ENCODE measurements at places on chromosomes 11 and 22.
A peak's percentile ranks its signal among the peaks of the same experiment; 100 is the strongest.

- DNase-seq = no peak
Measured at GRCh38 chr11:115912484-115912945, 408.3 kb upstream of the CADM1 start.

DNA sequence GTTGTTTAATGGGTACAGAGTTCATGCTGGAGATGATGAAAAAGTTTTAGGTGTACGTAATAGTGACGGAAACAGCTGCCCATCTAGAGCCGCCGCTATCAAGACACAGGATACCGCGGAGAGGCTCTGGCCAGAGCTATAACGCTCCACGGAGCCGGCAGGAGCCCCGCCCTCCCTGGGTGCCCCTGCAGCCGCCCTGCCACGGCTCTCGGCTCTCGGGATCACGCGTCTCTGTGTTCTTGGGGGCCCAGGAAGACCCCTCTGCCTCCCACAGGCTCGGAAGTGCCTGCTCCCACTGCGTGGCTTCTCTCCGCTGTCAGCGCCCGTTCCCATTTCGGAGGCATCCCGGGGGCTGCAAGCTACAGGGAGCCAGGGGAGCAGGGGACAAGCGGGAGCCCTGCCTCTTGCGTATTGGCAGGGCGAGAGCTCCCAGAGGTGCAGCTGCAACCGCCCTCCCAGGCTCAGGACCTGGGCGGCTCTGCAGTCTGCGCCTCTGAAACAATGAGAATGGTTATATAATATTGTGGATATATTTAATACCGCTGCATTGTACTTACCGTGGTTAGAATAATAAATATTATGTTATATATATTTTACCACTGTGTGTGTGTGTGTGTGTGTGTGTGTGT is 13.7 kb downstream of the GLYATL2 start:
- no peak for DNase-seq

- DNase-seq = no peak
Measured at GRCh38 chr11:96311120-96311568, 31.9 kb downstream of the MAML2 start.

DNA sequence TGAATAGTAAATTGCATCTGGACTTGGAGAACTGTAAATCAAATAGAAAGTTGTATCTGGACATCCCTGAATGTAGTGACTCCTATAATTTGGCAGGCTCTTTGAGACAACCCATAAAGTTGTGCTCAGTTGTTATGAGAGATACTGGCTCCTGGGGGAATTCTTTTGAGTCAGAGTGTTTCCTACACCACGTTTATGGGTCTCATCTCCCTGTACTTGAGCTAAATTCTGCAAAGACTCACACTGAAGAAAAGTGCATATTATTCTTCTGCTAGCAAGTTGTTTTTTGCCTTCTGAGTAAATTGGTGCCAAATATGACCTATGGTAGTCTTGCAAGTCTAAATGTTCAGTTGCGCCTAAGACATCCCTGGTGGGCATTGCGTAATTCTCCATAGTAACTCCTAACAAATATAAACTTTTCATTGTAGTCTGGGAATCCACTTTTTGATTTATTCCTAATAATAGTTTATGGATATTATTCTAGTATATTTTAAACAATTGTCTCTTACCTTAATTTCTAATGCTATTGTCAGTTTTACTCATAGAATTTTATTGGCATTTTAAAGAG is 5.0 kb downstream of the ZNF215 start:
- DNase-seq = no peak

GRCh38 chr11:57424792-57425564 is 1.9 kb downstream of the SLC43A3 start:
- DNase-seq = peak; percentile 89

DNA sequence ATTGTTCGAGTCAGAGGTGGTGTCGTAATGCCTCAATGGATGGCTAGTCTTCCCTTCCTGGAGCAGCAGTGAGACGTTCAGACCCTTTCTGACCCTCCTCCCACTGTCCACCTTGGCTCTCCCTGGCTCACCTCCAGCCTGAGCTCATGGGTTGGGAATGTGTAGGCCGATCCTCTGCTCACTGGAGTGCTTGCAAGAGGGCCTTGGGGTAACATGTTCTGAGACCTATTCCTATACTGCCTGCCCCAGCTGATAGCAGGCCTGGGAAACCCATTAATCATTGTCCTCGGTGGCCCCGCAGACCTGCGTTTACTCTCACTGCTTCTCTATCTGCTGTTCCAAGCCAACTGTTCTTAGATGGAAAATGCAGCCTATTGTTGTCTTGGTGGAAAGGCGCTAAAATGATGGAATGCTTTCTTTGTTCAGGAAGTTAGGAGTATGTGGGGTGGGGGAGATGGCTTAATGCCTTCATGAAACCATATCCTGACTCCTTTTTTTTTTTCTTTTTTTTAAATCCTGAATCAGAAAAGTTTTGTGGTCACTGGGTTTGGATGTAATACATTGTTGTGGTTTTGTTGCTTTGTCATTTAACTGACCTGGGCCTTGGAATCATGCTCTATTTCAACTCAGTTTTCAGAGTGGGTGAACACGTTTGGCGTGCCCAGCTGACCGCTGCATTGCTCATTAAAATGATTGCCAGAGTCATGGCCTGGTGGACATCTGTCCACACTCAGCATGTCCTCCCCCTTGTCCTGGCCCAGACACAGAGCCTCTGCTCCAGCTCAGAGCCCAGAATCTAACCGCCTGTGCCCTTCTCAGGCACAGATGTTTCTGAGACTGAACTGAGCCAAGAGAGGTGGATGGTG is 72.5 kb downstream of the MICAL2 start:
- DNase-seq = no peak

DNA sequence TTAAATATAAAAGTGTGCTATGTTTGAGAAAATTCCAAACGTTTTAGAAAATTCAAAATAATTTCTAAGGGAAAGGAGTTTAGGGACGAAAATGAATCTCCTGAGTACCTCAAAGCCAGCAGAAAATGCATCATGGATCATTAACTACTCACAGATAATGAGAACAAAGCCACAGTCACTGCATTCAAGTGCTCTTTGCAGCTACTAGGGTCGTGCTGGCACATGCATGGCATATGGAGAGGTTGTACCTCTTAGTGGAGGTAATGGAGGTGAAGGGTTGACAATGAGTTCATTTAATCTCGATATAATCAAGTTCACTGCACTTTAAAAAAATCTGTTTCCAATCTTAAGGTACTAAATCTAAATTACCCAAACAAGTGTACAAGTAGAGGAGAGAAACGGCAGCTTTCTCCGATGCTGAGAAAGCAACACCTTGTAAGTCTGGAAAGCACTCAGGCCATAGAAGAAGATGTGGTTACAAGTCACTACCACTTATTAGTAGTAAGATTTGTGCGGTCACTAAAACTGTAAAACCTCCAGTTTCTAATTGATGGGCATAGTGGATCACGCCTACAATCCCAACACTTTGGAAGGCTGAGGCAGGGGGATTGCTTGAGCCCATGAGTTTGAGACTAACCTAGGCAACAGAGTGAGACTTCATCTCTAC is 261.1 kb upstream of the ANO3 start:
- DNase-seq = no peak

DNA sequence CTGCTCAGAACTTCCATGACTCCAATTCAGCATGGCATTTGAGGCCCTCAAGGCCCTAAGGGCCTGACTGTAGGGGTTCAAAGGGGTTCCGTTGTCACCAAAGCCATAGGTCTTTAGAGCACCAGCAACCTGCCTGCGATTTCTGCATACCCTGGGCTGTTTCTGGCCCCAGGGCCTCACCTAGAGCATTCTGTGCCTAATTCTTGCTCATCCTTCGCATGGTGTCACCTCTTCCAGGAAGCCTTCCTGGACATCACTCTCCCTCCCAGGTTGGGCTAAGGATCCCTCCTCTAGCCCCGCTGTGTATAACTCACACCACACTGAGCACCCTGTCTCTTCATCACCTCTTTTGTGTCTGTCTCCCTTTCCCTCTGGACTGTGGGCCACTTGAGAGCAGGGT is 194.3 kb downstream of the CEP164 start:
- DNase-seq = no peak

DNA sequence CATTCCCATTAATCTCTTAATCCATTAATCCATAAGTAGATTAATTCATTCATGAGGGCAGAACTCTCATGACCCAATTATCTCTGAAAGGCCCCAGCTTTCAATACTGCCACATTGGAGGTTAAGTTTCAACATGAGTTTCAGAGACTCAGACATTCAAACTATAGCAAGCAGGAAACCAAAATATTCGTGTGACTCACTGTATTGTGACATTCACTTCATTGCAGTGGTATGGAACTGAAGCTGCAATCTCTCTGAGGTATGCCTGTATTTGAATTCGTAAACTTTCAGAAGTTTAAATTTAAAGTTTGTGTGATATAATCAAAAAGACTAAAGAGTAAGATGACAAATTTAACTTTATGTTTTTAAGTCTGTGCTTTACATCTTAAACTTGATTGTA is 2.9 kb upstream of the OR52J3 start:
- no peak for DNase-seq

DNA sequence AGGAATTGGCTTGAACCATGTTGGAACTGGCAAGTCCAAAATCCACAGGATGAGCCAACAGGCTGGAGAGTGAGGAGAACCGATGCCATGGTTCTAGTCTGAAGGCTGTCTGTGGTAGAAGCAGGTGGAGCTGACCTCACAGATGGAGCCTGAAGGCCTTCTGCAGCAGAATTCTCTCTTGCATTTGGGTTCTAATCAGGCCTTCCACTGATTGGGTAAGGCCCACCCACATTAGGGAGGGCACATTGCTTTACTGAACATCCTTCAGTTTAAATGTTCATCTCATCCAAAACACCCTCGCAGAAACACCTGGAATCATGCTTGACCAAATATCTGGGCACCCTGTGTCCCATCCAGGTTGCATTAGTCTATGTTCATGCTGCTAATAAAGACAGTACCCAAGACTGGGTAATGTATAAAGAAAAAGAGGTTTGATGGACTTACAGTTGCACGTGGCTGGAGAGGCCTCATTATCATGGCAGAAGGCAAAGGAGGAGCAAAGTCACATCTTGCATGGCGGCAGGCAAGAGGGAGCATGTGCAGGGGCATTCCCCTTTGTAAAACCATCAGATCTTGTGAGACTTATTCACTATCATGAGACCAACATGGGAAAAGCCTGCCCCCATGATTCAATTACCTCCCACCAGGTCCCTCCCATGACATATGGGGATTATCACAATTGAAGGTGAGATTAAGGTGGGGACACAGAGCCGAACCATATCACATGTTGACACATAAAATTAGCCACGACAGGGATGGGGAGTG is 15.9 kb downstream of the SMIM38 start:
- no peak for DNase-seq

- no peak for DNase-seq
Measured at GRCh38 chr11:72202571-72202970, 10.6 kb downstream of the FOLR1 start.

DNA sequence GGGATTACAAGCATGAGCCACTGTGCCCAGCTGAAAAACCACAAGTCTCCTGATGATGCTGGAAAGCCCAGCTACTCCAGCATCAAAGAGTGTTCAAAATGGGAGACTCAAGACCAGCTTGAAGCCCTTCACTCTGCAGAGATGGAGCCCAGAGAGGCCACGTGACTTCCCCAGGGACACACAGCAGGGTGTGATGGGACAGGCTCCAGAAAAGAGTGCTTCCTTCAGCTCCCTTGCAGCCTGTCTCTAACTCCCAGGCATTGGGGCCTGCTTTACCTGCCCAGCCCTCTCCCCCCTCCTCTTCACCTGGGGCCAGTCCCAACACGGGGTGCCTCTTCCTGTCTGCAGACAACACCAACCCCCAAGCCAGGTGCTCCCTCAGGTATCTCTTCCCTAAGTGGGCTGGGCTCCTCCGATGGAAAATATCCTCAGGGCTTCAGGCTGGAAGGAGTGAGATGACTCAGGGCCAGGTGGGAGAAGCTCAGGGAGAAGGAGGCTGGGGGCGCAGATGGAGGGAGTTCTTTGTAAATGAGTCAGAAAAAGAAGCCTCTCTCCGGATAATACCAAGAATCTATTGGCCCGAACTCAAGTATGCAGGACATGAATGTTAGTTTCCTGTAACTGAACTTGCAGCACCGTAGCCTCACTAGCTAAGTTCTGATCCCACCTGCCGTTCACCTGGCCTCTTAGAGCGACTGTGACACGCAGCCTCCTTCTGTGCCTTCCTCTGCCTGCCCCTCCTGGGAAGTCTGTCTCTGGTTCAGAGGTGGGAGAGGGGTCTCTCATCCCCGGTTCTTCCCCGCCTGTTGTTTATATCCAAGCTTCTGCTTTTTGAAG is 326.6 kb downstream of the MN1 start:
- DNase-seq = no peak

- DNase-seq = no peak
Measured at GRCh38 chr11:20489948-20490347, 102.4 kb downstream of the PRMT3 start.

DNA sequence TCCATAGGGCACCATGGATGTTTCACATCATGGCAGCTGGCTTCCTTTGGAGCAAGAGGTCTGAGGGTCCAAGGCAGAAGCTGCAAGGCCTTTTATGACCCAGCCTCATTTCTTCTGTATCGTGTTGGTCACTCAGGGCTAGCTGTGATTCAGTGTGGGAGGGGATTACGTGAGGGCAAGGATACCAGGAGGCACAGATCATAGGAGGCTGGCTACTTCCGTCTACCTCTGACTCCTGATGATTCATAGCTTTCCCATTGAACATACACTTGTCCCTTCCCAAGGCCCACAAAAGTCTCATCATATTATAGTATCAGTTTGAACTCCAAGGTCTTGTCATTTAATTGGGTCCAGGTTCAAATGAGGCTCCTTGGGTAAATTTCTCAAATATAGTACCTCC is 135.3 kb upstream of the ZBED5 start:
- DNase-seq = no peak

DNA sequence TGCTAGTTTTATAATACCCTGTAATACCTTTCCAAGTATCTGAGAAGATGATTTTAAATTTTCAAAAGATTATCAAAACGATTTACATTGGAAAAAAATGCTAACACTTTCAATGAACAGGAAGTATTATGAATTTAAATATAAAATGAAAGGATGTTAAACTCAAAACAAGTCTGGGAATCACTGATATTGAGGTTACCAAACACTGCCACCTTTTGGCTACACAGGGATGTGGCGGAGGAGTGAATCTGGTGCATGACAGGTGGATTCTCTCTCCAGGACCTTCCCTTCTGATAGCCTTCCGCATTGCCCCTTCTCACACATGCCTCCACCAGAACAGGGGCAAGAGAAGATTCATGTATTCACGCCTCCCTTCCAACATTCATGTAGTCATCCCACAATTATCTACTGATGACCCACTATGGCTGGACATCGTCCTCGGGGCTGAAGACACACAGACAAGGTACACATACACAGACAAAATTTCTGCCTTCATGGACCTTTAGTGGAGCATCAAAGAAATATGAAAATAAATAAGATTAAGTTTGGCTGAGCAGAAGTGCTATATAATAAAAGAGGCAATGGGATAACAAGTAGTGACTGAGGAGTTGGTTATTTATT is 34.7 kb downstream of the ATG16L2 start:
- peak; percentile 62 for DNase-seq

- DNase-seq = no peak
Measured at GRCh38 chr22:45008751-45009605, 827 bp downstream of the PHF21B start.
